Tibial nerve (tissue), 4 donors: ENCODE measurements at places on chromosomes 6 and 20. TPM values are rescaled to one million over a fixed set of nuclear protein-coding genes. Genes with fewer than 3 reads are reported as not detected.

SAPCD1 gene
- 1.5 TPM for total RNA-seq

PGC gene
- not detected for total RNA-seq

MUCL3 gene
- total RNA-seq = under 0.01 TPM

IBTK gene
- 34.1 TPM for total RNA-seq

ULBP2 gene
- not detected for total RNA-seq

LST1 gene
- 86.5 TPM for total RNA-seq

DNA sequence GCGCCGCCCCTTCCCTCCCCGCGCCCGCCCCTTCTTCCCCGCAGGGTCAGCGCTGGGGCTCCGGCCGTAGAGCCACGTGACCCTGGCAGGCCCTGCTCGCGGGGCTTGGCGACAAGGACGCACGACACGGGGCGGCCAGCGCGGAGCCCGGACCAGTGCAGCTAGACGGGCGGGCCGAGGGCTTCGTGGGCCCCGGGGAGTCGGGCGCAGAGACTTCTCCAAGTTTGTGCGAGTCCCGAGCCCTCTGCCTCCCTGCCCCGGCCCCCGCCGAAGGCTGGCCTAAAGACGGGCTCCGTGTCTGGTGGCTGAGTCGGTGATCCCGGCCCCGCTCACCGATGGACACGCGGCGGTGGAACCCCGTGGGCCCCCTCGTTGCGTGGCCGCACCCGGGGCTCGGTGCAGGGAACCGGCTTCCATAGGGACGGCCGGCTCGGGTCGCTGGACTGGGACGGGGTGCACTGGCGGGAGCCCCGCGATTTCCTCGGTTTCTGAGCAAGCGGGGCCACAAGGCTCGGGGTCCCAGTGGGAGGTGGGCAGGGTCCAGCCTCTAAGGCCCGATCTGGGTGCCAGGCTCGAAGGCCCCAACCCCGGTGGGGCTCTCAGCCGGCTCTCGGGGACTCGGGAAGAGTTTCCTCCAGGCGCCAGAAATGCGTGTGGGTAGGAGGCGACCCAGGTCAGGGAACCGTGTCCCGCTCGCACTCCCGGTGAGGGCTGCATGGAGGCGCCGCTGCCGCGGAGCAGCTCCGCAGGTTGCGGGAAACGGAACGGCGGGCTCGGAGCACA, 452 bp upstream of the GATA5 start:
- H3K4me1 ChIP-seq = peaks cover 15% of the 10 kb centered on the region
- H3K36me3 ChIP-seq = no peaks in the 10 kb centered on the region
- peak overlapping the region; percentile 30 for H3K4me3 ChIP-seq
- no peak overlapping the region for H3K27ac ChIP-seq

- no peak overlapping the region for H3K27ac ChIP-seq
- no peaks in the 10 kb centered on the region for H3K27me3 ChIP-seq
- no peaks in the 10 kb centered on the region for H3K36me3 ChIP-seq
- H3K4me3 ChIP-seq = no peak overlapping the region
Measured at GRCh38 chr6:165117121-165117520, 192.3 kb downstream of the C6orf118 start.

IYD gene
- total RNA-seq = under 0.01 TPM

HLA-DRA gene
- 223 TPM for total RNA-seq

- no peak overlapping the region for H3K4me3 ChIP-seq
- H3K4me1 ChIP-seq = no peaks in the 10 kb centered on the region
- H3K27me3 ChIP-seq = no peaks in the 10 kb centered on the region
- DNase-seq = no peak
- H3K36me3 ChIP-seq = peaks cover 88% of the 10 kb centered on the region
Measured at GRCh38 chr6:159682295-159682694, 10.7 kb downstream of the SOD2 start.

- H3K4me3 ChIP-seq = no peak overlapping the region
- H3K4me1 ChIP-seq = peaks cover 8% of the 10 kb centered on the region
- DNase-seq = no peak
- H3K27me3 ChIP-seq = no peaks in the 10 kb centered on the region
- H3K36me3 ChIP-seq = no peaks in the 10 kb centered on the region
Measured at GRCh38 chr20:16692009-16692408, 37.8 kb upstream of the SNRPB2 start.
